ENCODE measurements at places on chromosomes 2 and 18.

DNA sequence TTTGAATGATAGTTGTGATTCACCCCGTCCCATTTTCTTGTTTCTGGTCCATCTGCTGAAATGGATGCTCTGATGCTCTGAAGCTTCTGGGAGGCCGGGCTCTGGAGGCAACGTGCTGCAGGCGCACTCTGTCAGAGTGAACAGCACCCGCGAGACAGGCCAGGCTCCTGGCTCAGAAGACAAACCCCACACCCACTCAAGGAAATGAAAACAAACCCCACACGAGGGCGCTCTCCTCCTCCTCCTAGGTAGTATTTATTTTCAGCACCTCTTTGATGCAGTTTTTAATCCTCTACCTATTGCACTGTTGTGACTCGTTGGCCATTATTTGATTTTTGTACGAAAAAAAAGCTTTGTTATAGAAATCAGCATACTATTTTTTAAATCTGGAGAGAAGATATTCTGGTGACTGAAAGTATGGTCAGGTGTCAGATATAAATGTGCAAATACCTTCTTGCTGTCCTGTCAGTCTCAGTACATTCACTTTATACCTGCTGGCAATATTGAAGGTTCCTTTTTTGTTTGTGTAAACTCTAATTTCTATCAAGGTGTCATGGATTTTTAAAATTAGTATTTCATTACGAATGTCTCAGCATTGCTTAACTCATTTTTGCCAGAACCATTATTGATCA lies 10.3 kb upstream of the CHST10 start:
- DNase-seq: peak; percentile 74

- DNase-seq: no peak
Observed at GRCh38 chr2:60596411-60596810, 43.0 kb upstream of the BCL11A start.

- DNase-seq: peak; percentile 27
Observed at GRCh38 chr2:120552800-120553481, 182.7 kb upstream of the GLI2 start.

DNA sequence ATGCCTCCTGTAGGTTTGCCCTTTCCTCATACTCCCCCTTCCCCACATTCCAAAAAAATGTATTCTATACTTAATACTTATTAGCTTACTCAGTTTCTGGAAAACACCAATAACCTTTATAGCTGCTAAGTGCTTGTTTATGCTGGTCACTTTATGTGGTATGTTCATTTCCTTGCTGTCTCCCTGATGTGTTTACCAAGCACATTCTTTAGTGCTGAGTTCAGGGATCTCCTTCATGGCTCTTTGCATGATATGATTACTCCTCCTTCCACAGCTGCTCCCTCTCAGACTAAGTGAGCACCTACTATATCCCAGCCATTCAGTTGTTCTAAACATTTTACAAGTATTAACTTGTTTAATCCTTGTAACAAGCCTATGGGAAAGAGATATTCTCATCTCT lies 698.3 kb upstream of the FANCL start:
- DNase-seq: no peak

- no peak for DNase-seq
Observed at GRCh38 chr2:46230677-46231425, 66.4 kb upstream of the EPAS1 start.

- DNase-seq: no peak
Observed at GRCh38 chr18:59994357-59994756, 94.6 kb downstream of the PMAIP1 start.

DNA sequence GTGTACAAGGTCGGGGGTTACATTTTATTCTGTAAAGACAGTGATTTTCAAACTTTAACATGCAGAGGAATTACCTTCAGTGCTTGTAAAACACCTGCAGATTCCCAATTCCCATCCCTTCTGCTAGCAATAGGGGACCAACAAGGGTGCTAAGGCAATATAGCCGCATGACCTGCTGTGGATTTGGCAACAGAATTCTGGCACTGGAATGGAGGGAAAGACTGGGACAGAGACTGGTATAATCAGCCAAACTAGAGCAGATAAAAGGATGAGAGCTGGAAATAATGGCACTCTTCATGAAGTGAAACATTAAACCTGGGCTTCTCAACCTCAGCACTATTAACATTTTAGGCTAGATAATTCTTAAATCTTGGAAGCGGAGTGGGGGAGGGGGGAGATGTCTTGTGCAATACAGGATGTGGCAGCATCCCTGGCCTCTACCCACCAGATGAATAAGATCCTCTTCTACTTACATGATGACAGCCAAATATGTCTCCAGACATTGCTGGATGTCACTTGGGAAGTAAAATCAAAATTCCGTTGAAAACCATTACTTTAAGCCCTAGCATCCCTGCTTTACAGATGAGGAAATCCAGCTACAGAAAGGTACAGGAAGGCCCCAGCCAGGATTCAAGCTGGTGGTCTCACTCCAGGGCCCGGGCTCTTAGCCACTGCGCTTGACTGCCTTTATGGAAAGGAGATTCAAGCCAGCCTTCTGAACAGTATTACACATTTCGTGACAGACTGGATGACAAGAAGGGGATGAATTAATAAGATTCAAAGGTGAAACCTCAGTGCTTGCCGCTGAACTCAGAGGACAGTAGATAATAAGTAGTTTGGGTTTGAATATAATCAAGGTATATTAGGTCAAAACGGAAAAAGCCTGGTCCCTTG lies 1.7 kb downstream of the EVA1A start:
- no peak for DNase-seq

- no peak for DNase-seq
Observed at GRCh38 chr2:332592-332991, 44.7 kb upstream of the ALKAL2 start.
